ENCODE measurements at places on chromosomes 6 and 20.
A peak's percentile ranks its signal among the peaks of the same experiment; 100 is the strongest.

DNA sequence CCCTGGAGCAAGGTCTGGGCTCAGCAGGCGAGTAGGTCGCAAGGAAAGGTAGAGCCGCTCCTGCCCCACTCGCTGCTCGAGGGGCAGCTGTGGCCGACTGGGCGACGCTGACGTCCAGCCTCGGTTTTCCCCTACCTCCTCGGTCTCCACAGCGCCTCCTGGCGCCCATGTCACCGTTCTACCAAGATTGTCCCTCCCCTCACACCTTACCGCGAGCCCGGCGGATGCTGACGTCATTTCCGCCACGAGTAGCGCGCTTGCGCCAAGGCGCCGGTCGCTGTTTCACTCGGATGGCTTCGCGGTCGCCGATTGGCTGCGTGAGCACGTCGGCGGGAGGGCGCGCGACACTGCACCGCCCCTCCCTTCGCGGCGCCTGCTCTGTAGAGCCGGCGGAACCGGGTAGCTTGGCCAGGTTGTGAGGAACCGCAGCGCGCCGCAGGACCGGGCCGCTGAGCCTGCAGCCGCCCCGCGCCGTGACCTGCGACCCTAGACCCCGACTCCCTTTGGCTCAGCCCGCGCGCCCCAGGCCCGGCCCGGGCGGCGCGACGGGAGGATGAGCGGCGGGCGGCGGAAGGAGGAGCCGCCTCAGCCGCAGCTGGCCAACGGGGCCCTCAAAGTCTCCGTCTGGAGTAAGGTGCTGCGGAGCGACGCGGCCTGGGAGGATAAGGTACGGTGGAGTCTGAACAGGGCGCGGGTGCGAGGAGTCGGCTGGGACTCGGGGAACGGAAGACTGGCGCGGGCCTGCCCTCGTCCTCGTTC, at the start of gene RAB5IF:
Gene RAB5IF, plus strand, starts transcription at position 381 of the 759 bp plus-strand sequence. Its CDS starts 173 bp downstream, at position 554.
- peak; percentile 95 for DNase-seq

DNA sequence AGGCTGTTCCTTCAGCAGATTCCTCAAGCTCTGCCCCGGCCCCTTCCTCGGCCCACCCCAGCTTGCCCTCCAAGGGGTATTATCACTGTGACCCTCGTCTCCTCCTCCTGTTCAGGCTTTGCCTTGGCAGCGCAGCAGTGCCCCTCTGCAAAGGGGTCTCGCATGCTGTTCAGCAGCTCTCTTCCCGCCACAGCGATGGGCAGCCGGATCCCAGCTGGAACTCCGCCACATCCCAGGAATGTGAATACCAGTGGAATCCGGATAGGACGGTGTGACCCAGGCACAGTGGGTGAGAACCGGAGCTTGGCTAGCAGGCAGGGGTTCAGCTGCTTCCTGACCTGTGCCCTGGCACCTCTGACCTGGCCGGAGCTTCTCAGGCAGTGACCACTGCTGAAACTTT, 52.9 kb downstream of the RNASET2 start:
- no peak for DNase-seq

- no peak for DNase-seq
These were observed 49.6 kb upstream of the CCDC28A start for GRCh38 chr6:138724015-138724414.

DNA sequence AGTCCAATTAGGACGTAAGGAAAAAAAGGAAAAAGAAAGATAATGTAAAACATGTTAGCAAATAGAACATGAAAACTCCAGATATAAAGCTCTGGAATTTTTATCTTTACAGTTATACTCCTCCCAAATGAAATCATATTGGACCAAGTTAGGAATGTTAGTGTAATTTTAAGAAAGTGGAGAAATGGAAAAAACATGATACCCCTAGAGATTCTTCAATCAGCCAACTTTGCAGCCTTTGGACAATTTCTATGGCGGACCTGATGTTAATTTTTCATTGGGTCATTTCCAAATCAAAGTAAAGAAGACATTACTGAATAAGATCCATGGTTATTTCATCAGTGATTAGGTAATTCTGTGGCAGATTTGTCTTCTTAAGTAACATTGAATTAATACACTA, 748.7 kb downstream of the RFPL4B start:
- DNase-seq, result no peak

DNA sequence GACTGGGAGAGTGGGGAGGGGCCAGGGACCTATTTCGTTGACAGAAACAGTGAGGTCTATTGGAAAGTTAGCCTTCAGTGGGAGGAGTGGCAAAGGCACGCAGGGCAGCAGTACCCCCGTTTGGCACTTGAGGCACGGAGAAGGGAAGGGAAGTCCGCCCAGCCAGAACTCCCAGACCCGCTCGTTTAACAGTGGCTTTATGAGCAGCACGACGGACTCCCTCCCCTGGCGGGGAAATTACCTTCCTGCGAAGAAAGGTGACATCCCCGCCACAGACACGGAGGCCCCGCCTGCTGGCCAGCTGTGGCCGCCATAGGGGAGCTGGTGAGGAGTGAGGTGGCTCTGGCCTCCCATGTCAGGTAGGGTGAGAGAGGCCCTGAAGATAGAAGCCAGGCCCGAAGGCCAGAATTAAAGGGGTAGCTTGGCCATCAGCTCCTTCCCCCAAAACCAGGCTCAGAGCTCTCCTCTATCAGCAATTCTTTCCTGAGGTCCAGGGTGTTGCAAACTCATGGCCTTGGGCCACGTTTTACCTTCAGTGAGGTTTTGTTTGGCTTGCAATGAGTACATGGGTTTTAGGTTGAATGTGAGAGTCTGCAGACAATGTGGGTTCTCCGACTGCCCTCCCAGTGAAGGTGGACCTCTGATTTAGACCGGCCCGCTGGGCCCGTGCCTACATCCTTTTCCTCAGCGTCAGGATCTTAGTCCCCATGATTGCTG, 123.7 kb downstream of the MRPL14 start:
- DNase-seq, result no peak

- no peak for DNase-seq
These were observed 439.2 kb downstream of the C6orf118 start for GRCh38 chr6:164870164-164870563.

GRCh38 chr6:17017416-17017815, 84.4 kb upstream of the STMND1 start:
- DNase-seq, result no peak

DNA sequence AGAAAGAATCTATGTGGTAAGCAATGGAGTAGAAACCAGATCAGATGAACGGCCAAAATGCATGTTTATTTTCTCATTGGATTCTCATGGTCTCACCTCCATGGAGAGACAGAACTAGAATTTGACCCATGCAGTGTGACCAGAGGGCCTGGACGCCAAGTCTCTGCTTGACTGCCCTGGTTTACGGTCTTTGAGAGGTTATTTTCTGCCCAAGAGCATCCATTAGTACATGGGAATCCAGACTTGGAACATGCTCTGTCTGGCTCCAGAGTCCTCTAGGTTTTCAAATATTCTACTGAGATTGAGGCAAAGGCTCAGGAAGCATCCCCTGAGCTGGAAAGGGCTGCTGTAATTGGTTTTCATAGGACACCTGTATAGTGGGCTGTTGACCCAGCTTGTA, 45.5 kb upstream of the UST start:
- no peak for DNase-seq

- no peak for DNase-seq
These were observed 12.9 kb downstream of the PPP1R16B start for GRCh38 chr20:38818113-38819065.

DNA sequence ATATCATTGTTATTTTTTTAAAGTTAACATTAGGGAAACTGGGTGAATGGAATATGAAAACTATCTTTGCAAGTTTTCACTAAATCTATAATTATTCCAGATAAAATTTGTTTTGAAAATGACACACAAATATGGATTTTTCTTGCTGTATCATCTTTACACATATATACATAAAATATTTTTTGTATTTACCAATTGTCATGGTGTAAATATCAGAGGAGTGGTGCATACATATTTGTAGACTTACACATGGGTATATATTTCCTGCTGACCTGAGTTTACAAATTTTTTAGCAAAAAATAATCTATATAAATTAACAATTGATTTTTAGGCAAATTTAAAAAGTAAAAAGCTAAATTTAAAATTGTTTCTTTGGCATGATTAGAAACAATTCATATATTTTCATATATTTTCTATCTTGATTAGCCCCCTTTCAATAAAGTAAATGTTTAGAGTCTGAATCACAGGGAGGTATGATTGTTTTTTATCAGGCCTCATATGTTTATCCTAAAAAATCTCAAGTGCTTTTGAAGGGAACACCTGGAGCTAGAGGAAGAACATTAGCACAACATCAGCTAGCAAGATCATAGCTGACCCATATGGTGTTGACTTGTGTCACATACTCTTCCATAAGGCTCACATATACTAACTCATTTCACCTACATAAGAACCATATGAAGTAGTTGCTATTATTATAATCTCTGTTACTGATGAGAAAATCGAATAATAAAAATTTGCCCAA, 671.8 kb upstream of the GJE1 start:
- no peak for DNase-seq

DNA sequence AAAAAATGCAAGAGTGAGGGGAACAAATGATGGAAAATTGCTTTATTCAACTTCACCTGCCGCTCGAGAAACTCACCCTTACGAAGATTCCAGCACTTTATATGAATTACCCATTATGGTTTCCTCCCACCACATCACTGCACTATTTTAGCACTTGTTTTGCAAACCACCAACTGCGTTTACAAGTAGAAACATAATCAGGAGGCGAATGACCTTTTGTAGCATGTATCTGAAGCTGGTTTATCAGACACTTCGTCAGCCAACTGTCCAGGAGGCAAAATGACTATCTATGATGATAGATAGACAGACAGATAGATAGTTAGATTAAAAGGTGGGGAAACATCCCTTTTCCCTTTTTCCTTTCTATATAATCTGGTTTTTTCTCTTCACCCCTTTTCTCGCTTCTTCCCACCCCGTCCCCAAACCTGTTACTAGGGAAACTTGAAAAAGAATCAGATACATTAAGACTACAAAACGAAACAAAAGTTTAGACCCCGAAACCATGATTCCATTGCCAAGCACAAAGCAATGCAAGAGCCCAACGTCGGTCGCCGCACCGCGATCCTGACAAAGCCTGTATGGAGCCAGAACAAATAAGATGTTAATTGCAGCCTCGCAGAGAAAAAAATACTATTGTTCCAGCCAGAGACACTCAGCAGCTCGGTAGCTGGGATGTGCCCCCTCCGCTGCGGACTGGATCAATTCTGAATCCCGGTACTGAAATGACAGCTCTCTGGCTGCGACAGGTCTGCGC, 933 bp upstream of the ADGRB3 start:
- no peak for DNase-seq

DNA sequence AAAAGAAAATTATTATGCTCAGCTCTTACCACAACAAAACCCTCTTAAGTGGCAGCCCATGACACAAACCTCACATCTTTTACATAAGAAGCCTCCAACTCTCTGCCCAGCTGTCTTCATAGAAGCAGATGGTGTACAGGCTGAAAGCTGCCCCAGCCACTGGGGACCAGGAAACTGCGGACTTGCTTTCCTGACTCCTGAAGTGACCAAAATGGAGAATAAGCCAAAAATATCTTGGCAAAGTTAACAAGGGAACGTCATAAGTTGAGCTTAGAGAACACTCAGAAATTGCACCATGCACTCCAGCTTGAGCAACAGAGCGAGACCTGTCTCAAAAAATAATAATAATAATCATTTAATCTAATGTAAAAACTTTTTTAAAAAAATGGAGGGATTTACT, 160.3 kb upstream of the CDYL start:
- no peak for DNase-seq

- no peak for DNase-seq
These were observed 931 bp downstream of the UFL1 start for GRCh38 chr6:96522465-96523009.

DNA sequence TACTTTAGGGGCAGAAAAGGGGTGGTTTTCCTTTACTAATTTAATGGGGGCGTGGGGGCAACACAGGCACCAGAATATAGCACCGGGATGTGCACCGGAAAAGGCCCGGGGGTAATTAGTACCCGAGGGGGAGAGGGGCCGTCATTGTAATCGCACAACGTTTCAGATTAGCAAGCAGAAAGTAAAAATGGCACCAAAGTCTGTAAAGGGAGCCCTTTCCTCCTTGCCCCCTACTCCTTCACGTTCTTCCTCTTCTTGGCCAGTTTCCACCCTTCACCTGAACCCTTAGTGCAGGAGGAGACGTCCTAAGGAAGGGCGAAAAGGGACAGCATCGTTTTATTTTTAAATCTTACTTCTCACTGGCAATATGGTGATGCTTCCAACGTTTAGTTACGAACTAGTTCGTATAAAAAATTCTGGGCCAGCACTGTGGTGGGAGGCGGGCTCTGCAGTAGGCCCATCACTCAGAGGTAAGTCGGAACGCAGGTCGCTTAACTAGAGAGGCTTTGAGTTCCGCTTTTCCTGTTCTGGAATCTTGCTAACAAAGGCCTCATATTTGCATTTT, 742 bp upstream of the CEP85L start:
- DNase-seq, result no peak

- no peak for DNase-seq
These were observed 35.6 kb upstream of the ZBP1 start for GRCh38 chr20:57655809-57656155.

DNA sequence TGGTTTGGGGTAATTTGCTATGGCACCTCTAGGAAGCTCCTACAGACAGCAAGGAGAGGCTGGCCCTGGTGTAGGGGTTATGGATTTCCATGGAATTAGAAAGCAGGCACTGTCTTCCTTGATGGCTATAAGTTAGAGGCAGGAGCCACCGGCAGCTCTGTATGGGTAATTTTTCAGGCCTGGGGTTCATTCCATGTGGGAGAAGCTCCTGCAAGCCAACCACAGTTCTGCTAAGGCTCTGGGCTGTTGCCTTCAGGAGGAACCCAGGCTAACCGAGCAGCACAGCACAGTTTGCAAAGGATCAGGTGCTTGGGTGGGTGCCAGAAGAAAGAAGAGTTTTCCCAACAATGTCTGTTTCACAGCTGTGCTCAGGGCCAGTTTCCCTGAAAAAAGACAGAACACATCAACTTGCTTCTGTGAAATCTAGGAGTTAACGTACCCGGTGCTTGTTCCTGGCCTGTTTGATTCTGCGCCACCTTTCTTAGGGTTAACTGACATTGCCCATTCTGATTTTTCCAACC, 162.8 kb upstream of the MYLIP start:
- no peak for DNase-seq

DNA sequence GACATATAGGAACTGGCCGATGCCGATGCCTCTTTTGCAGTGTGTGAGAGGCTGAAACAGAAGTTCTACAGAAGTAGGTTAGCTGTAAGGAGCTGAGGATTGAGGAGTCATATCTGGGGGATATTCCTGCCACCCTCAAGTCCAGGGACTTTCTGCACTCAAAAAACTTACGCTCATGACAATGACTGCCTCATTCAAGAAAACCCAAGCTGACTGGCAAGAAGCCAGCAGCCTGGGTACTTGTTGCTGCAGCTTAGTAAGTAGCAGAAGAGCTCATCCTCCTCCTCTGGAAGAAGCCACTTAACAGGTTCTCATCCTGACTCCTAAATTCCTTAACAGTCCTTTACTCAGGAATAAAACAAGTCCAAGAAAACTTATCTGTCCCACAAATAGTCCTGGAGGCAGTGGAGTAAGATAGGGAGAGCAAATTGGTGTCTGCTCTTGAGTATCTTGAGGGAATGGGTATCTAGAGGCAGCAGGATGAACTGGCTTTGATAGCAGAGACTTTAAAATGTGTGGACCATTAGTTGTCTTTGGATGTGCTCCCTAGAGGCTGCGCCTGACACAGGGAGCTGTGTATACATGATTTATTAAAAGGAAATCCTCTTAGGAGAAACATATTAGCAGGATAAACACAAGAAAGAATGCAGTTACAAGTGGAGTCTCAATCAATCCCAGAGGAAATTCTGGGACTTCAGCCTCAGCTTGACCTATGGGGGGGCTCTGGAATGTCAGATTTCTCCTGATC, 7.4 kb downstream of the CALHM5 start:
- no peak for DNase-seq

GRCh38 chr6:158903801-158904200, 84.6 kb upstream of the EZR start:
- DNase-seq, result no peak
